SJSA1 (cell line): ENCODE measurements at places on chromosomes 12 and 14. TPM values are rescaled to one million over a fixed set of nuclear protein-coding genes. Genes with fewer than 3 reads are reported as not detected.
A peak's percentile ranks its signal among the peaks of the same experiment; 100 is the strongest.

- no peak for DNase-seq
These were observed 18.6 kb upstream of the TEAD4 start for GRCh38 chr12:2940564-2940963.

- DNase-seq = peak; percentile 28
These were observed 7.1 kb upstream of the ARL1 start for GRCh38 chr12:101414533-101415119.

DNA sequence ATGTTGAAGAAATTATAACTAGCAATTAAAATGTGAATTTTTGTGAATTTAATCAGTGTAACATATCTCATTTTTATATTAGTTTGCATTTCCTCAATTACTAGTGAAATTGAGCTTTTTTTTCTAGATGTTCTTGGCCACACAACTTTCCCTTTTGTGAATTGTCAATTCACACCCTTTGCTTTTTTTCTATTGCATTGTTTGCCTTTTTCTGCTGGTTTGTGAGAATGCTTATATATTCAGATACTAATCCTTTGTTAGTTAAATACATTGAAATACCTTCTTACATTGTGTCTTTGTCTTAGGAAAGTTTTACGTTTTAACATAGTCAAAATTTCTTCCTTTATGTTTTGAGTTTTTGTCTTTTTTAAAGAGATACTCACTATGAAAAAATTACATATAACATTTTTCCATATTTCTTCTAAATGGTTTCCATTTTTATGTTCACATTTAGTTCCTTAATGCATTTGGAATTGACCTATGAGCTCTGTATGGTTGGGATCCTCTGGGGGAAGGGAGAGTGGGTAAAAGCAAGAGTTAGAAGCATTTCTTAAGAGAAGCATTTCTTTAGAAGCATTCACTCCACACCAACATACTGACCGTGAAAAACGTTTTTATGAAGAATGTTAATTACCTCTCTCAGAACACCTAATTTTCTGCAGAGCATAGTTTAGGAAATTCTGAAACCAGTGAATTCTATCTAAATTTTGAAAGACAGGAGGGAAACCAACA, 126.0 kb downstream of the CAPZA3 start:
- no peak for DNase-seq

The MLEC gene
- total RNA-seq = 70.0 and 84.6 TPM in 2 replicates

GRCh38 chr12:122982477-122982815, 2.0 kb downstream of the ARL6IP4 start:
- DNase-seq = no peak
